ENCODE measurements at places on chromosomes 5 and 9.
A peak's percentile ranks its signal among the peaks of the same experiment; 100 is the strongest.

DNA sequence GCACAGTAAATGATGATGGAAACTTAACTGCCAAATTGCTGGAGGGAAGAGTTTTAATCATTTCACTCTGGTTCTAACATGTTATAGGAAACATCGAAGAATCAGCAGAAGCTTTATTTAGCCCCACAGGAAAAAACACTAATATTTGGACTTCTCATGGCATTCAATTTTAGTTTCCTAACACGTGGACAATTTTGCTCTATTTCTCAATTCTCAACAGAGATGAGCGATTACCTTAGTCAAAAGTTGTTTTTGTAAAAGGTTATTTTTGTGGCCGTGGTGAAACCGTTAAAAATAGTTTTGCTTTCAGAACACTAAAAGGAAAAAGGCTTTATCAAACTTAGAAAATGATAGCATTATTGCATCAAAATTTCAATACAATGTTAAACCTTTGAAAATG, 235.2 kb downstream of the PLK2 start:
- DNase-seq: no peak

DNA sequence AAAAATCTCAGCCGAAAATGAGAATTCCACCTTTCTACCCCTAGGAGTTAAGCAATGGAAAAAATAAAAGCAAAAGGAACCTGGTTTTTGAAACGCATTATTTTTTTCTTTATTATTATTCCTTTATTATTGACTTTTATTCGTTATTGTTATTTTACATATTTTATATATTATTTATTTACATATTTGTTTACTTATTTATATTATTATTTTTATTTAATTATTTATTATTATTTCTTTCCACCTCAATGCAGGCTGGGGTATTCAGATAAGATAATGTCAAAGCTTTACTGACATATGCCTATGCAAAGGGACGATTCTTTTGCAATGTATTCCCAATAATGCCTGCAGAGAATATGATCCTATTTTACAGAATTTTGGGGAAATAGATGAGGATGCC, 16.7 kb downstream of the UGT3A2 start:
- no peak for DNase-seq

DNA sequence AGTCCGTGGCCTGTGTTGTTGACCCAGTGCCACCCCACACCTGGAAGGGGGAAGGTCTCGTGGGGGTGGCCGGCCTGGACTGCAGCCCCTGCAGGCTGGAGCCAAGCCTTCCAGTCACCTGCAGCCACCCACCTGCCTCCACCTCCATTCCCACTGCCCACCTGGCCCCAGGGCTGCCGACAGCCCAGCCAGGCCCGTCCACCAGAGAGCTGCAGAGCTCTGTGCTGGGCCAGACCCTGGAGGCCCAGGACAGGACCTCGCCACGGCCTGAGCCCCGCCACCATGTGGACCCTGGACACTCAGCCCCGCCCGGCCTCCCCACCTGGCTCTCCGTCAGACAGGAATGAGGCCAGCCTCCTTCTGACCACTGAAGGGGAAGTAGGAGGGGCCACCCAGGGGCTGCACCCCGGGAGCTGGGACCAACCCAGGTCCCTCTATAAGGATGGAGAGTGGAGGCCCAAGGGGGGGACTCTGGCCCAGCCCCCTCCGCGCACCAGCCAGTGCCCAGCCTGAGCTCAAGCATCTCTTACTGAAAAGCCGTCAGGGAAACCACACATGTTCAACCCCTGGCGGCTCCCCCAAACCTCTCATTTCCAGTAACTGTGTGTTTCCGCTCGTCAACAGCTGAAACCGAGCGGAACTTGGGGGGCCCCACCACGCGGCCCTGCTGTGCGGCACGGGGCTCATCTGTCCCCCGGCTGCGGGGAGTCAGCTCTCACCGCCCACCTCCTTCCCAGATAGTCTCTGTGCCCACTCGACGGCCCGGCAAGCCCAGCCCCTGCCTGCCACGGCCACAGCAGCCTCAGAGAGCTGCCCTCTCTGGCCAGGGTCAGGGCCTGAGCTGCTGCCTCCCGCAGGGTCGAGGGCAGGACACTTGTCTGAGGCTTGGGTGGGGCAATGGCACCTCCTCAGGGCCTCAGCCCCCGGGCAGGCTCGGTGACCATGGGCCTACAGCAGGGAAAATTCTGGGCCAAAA, 12.8 kb downstream of the NOTCH1 start:
- no peak for DNase-seq

DNA sequence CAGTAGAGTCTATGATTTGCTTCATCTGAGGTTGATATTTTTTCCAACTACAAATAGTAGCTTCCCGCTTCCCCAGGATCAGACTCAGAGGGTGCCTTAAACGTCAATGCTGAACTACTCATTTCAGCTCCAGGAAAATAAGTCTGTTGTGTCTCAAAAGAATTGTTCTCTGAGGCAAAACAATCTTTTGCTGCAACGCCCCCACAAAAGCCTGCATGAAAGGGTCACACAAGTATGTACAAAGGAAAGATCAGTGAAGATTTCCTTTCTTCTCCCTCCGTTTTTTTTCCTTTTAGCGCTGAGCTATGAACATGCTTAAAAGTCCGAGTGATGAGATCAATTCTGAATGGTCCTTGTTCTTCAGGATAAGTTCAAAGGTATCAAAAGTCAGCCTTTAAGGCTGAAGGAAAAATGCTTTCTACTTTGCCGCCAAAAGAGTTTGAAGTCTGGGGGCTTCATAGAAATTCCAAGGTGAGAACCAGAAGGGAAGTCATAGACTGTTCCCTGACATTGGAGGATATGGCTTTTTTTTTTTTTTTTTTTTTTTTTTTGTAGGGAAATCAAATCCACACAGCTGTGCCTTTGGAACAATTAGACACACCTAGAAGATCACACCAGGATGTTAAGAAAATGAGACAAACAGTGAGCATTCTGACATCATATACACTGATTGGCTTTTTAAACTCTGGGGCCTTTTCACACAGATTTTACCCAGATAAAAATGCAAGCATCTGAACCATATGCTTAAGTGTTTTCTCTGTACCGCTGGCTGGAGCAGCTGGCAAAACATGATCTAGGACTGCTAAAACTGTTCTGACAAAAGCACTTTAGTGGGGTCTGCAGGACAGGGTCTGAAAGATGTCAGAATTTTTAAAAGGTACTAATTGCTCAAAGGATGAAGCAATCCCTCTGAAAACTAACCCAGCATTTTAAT, 329.3 kb downstream of the ENC1 start:
- no peak for DNase-seq

GRCh38 chr5:110161162-110161561, 471.4 kb downstream of the MAN2A1 start:
- no peak for DNase-seq

DNA sequence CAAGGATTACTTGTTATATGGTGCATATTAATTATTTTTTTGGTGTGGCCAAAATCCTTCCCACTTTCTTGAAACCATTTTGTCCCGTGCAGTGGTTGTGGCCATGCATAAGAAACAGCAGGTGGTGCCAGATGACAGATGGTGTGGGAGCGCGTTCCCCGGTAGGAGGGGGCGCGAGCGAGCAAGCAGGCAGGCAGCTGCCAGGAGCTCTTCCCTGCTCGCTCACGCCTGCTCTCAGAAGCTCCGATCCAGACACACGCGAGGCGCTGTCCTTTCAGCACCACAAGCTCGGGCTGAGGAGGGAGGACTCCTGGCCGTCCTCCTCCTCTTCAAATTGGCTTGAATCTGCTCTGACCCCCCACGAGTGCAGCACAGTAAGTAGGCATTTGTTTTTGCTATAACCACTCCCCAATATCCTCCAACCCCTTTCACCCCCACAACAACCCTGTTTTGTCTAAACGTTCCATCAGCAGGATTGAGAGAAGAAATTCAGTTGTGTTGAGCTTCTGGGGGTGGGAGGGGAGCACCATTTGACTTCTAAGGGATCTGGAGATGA, at the start of gene NSG2:
Gene NSG2, plus strand, starts transcription at position 237 of the 556 bp plus-strand sequence. CDS start 1,050 bp downstream, outside the sequence.
- DNase-seq: peak; percentile 16

GRCh38 chr5:150092159-150092787, 5.9 kb upstream of the CSF1R start:
- no peak for DNase-seq

GRCh38 chr5:133129950-133130349, 78.1 kb downstream of the HSPA4 start:
- DNase-seq: no peak

DNA sequence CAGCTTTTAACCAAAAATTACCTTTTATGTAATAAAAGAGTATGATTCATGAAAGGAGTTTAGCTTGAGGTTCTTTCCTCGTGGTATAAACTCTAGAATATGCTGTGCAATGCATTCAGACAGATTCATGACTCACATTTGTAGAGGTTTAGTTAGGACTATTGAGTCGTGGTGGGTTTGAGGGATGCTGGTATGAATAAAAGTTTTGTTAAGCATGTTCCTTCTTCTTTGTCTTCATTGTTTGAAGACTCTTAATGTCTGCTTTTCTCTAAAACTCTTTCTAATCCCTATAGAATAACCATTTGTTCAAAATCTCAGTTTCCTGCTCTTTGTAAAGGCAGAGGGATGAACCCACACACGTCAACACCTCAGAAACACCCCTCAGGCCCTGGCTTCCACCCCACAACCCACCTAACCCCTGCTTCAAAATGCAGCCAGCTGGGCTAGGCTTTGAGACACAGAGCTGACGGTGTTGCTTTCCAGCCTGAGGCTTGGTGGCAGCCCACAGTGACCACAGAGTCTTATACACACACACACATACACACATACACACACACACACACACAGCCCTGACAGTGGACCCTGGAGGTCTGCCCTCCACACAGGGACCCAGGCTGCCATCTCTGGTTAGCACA, 69.0 kb upstream of the IRX1 start:
- no peak for DNase-seq

- DNase-seq: no peak
These were observed 8.2 kb upstream of the ACO1 start for GRCh38 chr9:32376285-32376684.
